Posterior cingulate gyrus (tissue), 11 donors: ENCODE measurements at places on chromosomes 5 and 9.

GRCh38 chr5:142151436-142152383 is 43.1 kb downstream of the NDFIP1 start:
- DNase-seq, result no peak

DNA sequence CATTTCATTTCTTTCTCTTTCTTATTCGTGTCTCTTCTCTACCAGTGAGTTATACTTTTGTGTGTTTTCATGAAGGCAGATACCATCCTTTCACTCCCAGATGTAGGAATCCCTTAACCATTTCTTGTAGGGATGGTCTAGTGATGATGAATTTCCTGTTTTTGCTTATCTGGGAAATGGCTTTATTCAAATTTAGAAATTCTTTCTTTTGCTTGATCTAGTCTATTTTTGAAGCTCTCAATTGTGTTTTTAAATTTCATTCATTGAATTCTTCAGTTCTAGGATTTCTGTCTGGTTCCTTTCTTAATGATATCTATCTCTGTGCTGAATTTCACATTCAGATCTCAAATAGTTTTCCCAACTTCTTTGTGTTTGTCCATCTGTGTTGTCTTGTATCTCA is 95.9 kb upstream of the TBC1D2 start:
- DNase-seq, result no peak

DNA sequence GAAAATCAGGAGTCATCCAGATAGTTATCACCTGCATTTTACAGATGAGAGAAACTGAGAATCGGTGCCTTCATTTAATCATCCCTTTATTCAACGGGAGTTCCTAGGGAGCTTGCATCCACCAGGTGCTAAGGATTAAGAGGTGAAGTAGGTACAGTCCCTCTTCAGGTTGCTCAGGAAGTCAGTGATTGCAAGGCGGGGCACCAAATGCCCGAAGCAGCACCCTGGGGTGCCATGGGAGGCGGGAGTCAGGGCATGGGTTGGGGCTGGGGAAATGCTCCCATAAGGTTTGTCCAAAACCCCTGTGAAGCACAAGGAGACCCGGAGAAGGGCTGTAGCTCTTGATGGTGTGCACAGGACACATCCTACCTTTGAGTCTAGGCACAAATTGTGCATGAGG is 98.8 kb upstream of the KLF4 start:
- no peak for DNase-seq

- no peak for DNase-seq
These were observed 47.2 kb downstream of the STK10 start for GRCh38 chr5:172140866-172141265.

DNA sequence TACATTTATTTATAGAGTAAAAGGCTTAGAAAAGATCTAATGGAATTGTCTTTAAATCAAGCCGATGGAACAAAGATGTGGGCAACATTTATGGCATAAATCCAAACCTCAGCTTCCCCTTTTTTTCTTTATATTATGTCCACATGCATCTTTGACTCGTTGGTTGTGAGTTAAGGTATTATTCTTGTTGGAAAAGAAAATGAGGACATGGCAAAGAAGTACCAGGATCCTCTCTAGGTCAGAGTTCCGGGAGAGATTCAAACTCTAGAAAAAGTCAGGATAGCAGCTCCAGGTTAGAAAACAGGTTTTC is 508 bp upstream of the NME5 start:
- no peak for DNase-seq

GRCh38 chr5:53983568-53984460 is 326.6 kb downstream of the ARL15 start:
- DNase-seq, result no peak

DNA sequence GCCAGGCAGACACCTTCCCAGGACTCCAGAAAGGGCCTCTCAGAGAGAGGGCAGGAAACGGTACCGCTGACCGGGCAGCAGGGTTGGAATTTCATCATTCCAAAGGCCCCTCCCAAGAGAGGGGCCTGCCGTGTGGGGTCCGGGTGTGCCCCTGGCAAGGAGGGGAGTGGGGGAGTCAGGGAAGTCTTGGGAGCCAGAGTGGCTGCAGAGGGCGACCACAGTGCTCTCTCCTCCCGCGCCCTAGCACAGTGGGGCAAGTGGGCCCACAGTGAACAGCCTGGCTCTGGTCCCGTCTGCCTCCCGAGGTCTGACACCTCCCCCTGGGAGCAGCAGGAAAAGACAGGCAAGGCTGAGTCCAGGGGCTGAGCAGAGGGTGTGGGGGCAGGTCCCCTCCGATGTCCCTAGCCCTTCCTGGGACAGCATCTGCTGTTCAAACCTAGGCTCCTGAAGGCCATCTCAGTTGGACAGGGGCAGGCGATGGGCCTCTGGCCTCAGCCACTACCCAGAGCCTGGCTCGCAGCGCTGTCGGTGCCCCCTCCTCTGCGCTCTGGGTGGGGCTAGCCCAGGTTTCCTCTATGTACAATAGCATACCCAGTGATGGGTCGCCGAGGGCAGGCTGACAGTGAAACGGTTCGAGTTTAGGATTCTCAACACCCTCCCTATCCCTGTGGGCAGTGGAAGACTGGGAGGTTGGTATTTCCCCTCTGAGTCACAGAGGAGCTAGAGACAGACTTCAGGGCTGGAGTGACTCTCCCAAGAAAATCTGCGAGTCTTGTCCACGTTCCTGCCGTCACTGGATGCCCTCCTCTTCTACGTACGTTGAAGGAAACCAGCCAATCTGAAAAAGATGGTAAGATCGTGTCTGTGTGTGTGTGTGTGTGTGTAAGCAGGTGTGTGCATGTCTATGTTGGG is 25.4 kb upstream of the SARDH start:
- no peak for DNase-seq

GRCh38 chr5:97453263-97453662 is 270.2 kb upstream of the RIOK2 start:
- no peak for DNase-seq

DNA sequence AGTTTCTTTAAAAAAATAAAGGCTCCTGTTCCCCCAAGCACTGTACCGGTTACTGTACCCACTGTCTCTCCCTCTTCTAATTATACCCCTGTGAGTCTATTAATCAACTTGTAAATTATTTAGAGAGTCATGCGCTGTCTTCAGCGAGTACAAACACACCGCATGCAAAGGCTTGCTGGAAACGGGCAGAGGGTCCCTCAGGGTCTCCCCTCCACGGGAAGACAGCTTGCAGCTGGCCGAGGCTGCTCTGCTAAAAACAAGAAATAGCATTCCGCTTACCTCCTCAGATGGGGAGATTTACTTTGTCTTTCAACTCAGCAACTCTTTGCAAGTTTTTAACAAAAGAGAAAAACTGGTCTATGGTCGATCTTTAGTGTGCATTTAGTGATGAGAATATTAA is 71.8 kb downstream of the AK8 start:
- no peak for DNase-seq

GRCh38 chr9:71479621-71480020 is 288.7 kb downstream of the CEMIP2 start:
- no peak for DNase-seq

DNA sequence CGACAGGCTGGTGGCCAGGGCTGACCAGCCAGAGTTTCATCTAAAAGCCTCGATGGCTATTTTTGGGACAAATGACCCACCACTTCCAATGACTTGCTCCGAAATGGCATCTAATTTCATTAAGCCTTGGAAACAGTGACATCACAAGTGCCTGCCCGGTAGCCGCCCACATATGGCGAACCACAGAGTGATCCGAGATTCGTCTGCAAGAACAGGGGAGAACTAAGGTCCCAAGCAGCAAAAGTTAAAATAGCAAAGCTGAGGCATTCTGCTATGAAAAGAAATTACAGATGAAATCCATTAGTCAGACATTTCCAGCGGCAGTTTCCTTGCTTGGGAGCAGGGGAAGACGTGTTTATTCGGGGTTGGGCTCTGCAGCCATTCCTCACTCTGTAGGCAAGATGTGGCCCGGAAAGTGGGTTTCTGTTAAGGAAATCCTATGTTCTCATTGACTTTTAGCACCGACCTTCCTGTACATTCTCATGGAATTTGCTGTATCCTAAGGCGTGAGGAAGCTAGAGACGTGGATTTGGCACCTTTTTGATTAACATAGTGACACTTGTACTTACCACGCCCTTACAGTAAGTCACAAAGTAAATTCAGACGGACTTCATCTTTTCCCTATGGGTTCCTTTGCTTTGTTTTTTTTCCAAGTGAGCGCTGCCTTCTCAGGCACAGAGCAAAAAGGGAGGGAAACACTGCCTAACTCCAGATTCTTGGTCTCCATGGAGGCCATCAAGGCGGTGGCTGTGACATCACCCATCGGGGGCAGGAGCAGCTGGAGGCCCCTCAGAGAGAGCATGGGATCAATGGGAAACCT is 45.1 kb downstream of the ERGIC1 start:
- DNase-seq, result no peak
